NCI-H460 (cell line): ENCODE measurements at places on chromosomes 5 and 9. TPM values are rescaled to one million over a fixed set of nuclear protein-coding genes. Genes with fewer than 3 reads are reported as not detected.

CATSPER3 gene
- 0.17 and 0.40 TPM in 2 replicates for total RNA-seq

SHC3 gene
- 2.0 and 2.4 TPM in 2 replicates for total RNA-seq

NIPSNAP3A gene
- 21.0 and 22.1 TPM in 2 replicates for total RNA-seq

ERBIN gene
- 71.3 and 89.4 TPM in 2 replicates for total RNA-seq

PCDHA7 gene
- 0.15 TPM in 1 of 2 replicates, not detected in the other for total RNA-seq

SLC6A3 gene
- total RNA-seq = not detected in 2 replicates

LYRM7 gene
- total RNA-seq = 8.7 and 14.8 TPM in 2 replicates

MEGF10 gene
- total RNA-seq = 0.02 TPM in 1 of 2 replicates, not detected in the other

IFNA1 gene
- total RNA-seq = not detected in 2 replicates

DNA sequence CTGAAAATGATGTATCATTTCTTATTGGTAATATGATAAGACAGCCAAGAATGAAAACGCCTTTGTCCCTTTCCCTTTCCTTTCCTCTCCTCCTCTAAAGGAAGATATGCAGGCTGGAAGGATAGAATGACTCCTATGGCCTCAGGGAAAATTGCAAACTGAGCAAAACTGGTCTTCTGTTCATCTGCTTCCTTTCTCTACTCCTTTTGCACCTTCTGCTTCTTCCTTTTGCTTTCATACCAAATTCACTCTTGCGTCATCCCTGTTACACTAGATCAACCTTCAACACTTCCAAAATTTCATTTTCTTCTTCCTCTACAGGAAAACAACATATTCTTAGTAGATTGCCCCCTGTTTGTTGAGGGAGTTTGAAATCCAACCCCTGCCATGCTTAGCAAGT, 234.1 kb downstream of the ADAMTS6 start:
- no peak for DNase-seq

- DNase-seq = peak; percentile 48
Observed at GRCh38 chr5:79025054-79025472, 40.0 kb upstream of the ARSB start.

DNA sequence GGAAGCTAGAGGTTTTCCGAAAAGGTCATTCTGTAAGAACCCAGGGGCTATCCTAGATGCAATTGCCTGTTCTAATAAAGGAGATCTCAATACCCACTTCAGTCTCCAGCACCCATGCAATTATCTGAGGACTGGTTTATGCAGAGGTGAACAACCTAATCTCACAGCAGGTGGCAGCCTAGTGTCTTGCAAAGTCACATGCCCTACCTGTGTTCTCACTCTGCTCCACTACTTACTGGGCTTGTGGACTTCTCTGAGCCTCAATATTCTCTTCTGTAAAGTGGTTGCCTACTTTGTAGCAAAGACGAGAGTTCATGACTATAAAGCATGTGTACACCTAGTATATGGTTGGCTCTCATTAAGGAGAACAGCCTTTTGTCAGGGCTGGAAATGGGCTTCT, 21.0 kb upstream of the ALDH1B1 start:
- DNase-seq = peak; percentile 14

- DNase-seq = no peak
Observed at GRCh38 chr5:40981420-40981819, 72.1 kb downstream of the C7 start.

DNA sequence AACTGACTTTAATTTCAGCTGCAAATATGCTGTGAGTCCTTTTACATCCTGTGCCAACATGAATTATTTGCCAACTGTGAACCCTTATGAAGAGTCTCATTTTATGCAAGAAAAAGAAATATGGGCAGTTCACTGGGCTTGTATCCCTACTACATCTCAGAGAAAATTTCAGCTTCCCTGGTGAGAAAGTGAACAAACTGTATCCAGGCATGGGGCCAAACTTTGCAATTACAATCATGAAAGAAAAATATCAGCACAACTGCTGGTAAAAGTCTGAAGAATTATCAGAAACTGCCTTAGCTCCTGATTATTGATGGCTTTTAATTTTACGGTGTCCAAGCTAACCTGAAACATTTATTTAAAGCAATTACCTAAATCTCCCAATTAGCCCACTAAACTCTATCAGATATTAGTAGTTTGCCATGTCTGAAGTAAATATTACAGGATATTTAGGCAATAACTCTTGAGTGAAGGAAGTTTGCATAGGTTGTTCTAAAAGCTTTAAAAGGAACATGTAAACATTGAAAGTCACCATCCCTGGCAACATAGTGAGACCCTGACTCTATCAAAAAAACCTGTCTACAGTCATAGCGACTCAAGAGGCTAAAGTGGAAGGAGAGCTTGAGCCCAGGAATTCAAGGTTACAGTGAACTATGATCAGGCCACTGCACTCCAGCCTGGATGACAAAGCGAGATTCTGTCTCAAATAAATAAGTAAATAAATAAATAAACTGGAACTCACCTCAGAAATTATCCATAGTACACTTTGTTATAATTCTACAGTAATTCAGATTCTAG, 83.9 kb upstream of the HCN1 start:
- DNase-seq = no peak

- DNase-seq = no peak
Observed at GRCh38 chr5:175686396-175686795, 28.5 kb downstream of the HRH2 start.

DNA sequence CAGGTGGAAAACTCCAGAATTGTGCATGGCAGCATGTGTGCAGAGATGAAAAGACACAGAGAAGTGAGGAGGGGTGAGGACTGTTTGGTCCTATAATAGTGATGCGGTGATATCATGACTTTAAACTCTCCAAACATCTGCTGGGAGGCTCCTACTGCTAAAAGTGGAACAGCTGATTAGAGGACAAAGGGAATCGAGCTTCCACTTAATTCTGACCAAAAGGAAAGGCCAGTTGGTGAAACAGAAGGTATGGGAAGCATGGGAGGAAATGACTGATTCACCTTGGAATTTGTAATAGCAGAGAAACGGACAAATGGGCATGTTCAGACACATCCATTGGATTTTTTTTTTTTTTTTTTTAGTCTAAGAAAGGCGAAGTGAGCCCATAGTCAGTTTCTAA, 67.5 kb upstream of the MAMDC2 start:
- no peak for DNase-seq

- DNase-seq = no peak
Observed at GRCh38 chr9:72902268-72902667, 50.6 kb downstream of the ALDH1A1 start.

DNA sequence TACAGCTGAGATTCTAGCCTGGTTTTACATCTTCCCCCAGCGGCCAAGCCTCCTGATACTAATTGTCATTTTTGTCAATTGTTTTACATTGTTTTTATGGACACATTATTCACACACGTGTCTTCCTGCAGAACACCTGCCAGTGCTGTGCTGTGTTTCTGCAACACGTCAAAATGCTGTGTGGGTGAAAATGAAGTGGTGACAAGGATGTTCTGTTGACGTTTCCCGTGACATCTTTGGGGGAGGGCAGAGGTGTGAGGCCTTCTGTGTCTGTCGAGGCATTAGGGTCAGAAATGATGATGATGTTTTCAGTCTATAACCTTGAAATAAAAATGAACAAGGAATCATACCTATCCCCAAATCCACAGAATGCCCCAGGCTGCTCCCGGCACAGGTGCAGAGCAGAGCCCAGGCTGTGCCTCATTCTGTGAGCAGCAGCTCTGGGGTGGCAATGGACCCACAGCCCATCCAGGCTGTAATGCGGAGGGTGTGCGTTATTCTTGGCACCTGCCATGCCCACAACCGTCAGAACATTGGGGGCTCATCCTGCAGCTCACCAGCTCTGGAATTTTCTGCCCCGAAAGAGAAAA, 23.6 kb upstream of the CEP72 start:
- DNase-seq = no peak

- DNase-seq = no peak
Observed at GRCh38 chr5:1298067-1298551, 3.2 kb upstream of the TERT start.

DNA sequence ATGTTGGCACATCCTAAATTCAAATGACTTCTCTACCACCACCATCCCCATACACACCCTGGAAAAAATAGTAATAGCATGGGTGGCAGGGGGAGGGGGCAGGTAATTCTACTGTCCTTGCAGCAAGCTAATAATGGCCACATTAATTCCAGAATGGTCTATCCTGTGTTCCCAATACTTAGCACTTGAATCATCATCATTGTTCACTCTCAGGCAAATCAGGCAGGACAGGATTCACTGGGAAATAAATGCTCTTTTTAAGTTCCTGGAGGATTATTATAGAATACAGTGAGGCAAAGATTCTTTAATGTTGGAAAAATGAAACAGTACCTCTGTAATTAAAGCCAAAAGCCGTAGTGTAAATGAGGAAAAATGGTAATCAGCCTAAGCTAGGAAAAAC, 254.5 kb downstream of the ARRDC3 start:
- no peak for DNase-seq

GRCh38 chr9:21570643-21571275, 88.6 kb upstream of the IFNE start:
- no peak for DNase-seq

- no peak for DNase-seq
Observed at GRCh38 chr9:14313378-14313940, 482 bp downstream of the NFIB start.

DNA sequence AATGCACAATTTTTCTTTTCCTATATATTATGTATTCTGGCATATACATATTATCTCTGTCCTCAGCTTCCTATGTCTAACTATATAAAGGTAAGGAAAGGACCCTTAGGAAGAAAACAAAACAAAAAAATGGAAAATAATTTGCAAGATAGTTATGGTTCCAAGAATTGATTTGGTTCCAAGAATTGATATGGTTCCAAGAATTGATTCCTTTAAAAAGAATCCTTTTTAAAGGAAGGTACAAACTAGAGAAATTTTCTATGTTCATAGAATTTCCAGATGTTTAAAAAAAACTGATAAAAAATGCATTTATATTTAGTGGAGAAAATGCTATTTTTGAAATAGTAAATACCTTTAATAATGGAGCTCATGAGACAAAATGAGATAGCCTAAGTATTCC, 12.1 kb downstream of the LYRM7 start:
- no peak for DNase-seq

GRCh38 chr5:156920042-156920860, 42.8 kb downstream of the TIMD4 start:
- no peak for DNase-seq

DNA sequence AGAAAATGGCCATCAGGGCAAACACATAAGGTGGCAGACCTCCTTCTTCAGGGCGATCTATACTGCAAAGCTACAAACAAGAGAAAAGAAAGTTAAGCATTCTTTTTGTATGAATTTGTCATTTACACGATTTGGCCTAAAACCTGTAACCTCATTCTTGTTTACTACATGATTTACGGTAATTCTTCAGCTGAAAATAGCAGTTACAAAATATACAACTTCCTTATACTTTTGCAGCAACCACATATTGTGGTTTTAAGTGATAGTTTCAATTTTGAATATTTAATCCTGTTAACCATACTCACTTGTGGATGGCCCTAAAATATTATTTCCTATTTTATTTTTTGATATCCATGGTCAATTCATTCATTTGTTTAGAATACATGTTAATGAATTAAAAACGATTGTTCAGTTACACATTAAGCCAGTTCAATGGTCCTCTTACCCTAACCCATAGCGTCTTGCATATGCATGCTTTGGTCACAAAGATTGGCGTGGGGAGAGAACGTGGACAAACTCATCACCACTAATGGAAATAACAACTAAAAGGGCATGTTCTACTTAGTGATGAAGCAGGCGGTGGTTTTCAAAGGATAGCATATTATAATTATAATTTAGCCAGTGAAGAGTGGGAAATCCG, 16.6 kb downstream of the TUT7 start:
- DNase-seq = no peak

- no peak for DNase-seq
Observed at GRCh38 chr5:11110128-11110527, 349.1 kb upstream of the DAP start.

DNA sequence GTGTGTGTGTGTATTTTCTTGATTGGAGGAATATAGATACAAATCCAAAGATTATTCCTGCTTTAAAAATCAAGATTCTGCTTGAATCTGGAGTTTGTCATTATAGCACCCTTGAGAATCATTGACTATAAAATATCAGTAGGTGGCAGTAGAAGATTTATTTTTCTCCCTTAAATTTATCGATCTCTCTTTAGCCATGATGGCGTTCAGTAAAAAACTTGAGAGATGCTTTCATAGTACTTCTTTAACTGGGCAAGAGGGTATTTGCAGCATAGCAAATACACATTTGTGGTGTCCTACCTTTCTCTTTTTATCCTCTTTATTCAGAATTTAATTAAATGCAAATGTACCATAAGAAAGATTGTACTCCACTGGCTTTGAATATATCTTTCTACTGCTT, 307.7 kb downstream of the ADGRV1 start:
- DNase-seq = peak; percentile 38

- no peak for DNase-seq
Observed at GRCh38 chr9:33425128-33425533, 22.3 kb downstream of the AQP3 start.

DNA sequence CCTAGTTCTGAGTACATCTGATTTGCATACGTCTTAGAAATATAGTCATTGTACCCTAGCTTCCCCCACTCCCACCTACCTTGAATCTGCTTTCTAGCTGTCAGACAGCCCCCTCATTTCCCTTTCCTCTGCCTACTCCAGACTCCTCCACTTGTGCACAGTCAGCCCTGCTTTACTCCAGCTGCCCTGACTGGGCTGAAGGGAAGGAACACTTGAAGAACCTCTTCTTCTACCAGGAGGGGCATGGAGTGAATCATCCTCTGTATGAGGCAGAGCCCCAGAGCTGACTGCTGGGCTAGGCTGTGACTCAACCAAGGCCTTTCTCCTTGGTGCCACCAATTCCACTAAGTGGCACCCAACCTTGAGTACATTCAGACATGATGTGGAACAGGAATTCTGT, 18.1 kb upstream of the ZFR start:
- DNase-seq = no peak

DNA sequence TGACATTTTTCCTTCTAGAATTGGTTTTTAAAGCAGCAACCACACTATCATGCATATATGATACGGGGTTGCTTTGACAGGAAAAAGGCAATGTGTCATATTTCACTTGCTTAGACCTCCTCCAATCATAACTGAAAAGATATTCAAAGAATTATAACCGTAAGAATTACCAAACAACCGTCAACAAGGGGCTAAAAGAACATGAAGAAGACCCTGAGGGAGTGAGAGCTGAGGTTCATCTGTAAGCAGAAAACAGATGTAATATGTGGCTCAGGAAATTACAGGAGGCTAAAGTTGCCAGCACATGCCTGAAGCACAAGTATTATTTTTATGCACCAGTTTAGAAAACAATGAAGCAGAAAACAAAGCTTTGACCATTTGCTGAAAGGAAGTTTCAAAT, 78.9 kb downstream of the APBA1 start:
- DNase-seq = no peak

DNA sequence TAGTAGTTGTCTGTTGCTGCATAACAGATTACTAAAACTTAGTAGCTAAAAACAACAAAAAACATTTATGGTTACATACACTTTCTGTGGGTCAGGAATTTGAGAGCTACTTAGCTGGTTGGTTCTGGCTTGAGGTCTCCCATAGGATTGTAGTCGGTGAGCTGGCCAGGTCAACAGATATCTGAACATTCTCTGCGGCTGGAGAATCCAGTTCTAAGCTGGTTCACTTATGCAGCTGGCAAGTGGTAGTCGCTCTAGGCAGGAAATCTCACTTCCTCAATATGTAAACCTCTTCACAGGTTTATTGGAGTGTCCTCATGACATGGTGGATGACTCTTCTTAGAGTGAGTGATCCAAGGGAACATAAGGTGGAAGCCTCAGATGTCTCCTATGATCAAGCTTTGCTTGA, 65.7 kb upstream of the TNFAIP8 start:
- no peak for DNase-seq
